Erythroblast (primary cell): ENCODE measurements at places on chromosomes 16 and 17.

DNA sequence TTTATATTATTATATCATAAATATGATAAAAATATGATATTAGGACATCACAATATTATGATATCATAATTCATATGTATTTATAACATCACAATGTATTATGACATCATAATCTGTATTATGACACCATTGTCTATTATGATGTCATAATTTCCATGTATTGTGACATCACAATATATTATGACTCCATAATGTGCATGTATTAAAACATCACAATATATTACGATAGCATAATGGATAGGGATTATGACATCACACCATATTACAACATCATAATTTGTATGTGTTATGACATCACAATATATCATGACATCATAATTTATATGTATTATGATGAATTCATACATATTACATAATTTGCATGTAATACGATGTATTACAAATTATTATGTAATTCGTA, 1755.9 kb downstream of the TP53TG3F start:
- no peak for DNase-seq

DNA sequence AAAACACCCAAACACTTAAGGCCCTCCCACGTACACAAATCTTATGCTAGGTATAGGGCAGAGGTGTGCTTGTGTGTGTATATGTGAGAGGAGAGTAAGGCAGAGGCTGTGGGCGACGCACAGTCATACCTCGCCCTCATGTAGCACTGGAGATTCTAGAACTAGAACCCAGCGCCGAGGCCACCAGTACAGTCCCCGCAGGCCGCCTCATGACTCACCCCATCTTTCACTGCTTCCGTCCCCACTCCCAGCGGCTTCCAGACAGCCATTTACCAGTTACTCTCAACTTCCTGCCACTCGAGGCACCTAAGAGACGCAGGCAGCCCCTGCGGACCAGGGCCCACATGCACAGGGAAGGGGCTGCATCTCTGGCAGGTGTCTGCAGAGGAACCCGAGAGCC, 23.2 kb upstream of the CYTH1 start:
- DNase-seq = no peak

DNA sequence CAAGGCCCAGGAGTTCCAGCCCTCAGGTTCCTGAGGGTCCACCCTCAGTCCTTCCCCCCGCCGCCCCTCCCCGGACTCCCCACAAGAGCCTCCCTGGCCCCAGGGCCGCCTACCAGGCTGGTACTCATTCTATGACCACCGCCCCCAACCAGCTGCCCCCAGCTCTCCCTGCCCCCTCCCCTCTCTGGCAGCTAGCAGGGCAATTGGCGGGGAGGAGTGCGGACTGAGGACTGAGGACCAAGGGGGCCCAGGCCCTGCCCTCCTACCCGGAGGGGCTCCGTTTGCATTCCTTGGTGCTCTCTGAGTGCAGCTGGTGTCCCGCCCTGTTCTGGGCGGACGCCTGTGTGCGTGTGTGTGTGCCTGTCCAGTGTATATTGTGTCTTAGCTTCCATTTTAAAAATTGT, 19.1 kb downstream of the UNC13D start:
- DNase-seq = no peak

- DNase-seq = no peak
These were observed 15.7 kb downstream of the ALDH3A2 start for GRCh38 chr17:19664136-19664820.

DNA sequence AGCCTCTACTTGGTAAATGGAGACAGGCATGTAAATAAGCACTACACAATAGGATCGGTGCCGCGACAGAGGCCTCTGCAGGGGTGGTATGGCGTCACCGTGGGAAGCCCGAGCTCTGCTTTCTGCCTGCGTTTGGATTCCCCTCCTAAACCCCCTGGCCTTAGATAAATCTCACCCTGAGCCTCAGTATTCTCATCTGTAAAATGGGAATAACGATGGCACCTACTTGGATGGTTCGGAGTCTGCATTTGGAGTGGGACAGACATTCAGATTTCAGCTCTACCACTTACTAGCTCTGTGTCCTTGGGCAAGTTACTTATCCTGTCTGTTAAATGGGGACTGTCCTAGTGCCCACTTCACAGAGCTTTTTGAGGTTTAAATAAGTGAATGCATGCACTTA, 42.8 kb upstream of the TNRC6A start:
- no peak for DNase-seq

DNA sequence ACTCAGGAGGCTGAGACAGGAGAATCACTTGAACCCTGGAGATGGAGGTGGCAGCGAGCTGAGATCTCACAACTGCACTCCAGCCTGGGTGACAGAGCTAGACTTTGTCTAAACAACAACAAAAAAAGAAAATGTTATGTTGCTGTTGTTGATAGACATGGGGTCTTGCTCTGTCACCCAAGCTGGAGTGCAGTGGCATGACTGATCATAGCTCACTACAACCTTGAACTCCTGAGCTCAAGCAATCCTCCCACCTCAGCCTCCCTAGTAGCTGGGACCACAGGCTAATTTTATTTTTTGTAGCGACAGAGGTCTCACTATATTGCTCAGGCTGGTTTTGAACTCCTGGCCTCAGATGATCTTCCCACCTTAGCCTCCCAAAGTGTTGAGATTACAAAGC, 20.0 kb downstream of the FBXO47 start:
- no peak for DNase-seq

GRCh38 chr16:49158029-49158642, 123.5 kb downstream of the CBLN1 start:
- DNase-seq = peak; percentile 29

- no peak for DNase-seq
These were observed 4.6 kb downstream of the PRSS8 start for GRCh38 chr16:31130899-31131298.

DNA sequence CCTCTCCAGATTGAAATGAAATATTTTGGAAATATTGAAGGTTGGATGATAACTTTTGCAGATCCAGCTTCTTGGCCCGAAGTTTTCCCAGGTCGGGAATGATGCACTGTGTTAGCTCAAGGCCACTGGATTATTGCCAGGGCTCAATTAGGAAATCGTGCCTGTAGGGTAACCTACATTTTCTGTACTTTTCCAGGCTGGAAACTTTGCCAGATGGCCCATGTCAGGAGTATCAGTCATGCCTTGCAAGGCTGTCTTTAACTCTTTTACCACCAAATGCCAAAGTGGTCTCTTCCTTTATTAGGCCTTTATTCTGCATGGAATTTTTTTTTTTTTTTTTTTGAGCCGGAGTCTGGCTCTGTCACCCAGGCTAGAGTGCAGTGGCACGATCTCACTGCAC, 8.9 kb upstream of the SEC14L1 start:
- DNase-seq = no peak

DNA sequence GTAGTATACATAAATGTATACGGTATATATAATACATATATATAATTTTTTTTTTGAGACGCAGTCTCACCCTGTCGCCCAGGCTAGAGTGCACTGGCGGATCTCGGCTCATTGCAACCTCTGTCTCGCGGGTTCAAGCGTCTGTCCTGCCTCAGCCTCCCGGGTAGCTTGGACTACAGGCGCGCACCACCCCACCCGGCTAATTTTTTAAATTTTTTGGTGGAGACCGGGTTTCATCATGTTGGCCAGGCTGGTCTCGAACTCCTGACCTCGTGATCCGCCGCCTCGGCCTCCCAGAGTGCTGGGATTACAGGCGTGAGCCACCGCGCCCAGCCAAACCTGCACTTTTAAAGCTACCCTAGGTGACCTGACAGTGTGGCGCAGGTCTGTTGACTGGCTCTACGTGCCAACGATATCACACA, 745 bp downstream of the PAM16 start:
- no peak for DNase-seq

GRCh38 chr16:19188406-19188805, 20.4 kb downstream of the SYT17 start:
- DNase-seq = no peak

GRCh38 chr16:66961065-66961744, at the start of gene CES3:
TSS of gene CES3 (plus strand) at chr16:66961266. CDS start at chr16:66961308, 42 bp downstream.
- peak; percentile 75 for DNase-seq

DNA sequence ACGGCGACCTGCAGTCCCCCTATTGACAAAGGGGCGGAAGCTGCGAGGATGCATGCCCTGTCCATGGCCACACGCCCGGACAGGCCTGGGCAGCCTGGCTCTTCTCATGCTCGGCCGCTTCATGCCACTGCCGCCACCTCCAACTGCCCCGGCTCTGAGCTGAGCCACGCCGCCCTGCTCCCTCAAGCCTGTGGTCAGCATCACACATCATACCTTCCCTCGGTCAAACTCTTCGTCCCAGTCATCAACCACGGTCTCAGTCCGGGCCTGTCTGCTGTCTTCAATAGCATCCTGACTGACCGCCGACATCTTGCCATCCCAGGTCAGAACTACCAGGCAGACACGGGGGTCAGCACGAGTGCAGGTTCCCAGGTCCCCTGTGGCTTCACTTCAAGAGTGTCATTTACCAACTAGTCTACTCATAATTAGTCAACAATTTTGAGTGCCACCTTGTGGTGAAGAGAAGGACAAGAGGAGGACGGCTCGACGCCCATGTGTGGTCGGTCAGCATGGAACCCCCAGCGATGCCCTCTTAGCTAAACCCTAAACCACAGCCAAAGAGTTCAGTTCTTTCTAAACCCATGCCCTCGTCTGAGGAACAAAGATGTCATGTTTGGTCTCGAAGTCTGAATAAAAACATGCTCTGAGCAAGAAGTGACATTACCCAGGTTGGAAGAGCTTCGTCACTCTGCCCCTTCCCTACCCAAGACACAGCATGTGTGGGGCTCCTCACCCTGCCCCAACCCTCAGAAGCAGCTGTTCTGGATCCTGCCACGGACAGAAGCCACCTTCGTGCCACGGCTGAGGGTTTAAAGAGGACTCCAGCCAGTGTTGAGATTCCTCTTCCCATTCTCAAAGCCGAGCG, 16.9 kb upstream of the CYTH1 start:
- peak; percentile 48 for DNase-seq

GRCh38 chr17:81551458-81552243, 502 bp downstream of the FAAP100 start:
- DNase-seq = peak; percentile 62

DNA sequence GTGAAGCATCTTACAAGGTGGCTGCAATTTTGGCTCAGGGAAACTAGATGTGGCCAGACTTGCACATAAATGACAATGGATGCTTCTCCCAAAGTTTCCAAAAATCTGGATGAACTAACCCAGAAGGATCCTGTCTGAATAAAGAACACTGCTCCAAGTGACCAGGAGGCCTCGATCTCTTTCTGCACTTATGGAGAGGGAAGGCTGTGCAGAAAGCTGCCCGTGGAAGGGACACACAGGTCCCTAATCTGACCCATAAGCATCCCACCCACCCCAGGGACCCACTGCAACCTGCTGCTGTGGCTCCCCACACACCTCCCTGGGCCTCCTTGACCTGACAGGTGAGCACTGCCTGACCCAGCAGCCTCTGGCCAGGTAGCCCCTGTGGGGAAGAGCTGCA, 74.6 kb upstream of the SEC14L1 start:
- DNase-seq = no peak

- no peak for DNase-seq
These were observed 47.8 kb upstream of the BCO1 start for GRCh38 chr16:81190667-81191066.

GRCh38 chr16:53744449-53744848, 40.5 kb downstream of the FTO start:
- DNase-seq = no peak

DNA sequence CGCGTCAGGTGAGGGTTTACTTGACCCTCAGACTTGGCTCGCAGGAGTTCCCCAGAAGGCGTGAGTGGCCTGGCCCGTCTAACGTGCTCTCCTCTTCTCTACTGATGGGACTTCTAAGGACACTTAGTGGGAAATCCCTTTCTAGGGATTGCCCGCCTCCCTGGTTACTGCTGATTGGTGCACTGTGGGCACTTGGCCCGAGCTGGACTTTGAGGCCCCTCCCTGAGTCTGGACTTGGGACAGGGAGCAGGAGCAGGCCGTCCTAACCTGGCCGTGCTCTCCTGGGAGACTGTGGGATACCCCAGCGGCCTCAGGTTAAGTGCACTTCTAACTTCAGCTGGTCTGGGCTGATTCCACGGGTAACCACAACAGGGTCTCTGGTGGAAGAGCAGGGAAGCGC, 14.7 kb downstream of the IFT140 start:
- DNase-seq = no peak

- peak; percentile 11 for DNase-seq
These were observed 8.3 kb upstream of the LPCAT2 start for GRCh38 chr16:55500530-55501011.

GRCh38 chr17:57631871-57632270, 113.2 kb downstream of the CCDC182 start:
- no peak for DNase-seq

GRCh38 chr17:53137869-53138268, 684.9 kb upstream of the KIF2B start:
- DNase-seq = no peak

DNA sequence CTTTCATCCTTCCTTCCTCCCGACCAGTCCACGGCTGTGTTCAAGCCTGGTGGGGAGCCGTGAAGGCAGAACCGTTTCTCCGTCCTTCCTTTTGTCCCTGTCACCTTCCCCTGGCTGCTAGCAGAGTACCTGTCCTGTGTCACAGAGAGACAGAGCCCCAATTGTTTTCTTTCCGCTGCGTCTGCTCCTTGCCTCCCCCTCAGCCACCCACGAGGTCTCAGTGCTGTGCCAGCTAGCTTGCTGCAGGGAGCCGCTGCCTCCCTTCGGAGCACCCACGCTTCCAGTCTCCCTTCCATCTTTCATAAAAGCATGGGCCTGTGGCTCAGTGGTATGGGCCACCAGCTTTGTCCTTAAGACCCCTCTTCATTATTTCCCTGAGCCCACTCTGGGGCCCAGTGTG, 62.2 kb downstream of the MPRIP start:
- no peak for DNase-seq

- DNase-seq = no peak
These were observed 8.5 kb downstream of the ITGA3 start for GRCh38 chr17:50064253-50065001.

DNA sequence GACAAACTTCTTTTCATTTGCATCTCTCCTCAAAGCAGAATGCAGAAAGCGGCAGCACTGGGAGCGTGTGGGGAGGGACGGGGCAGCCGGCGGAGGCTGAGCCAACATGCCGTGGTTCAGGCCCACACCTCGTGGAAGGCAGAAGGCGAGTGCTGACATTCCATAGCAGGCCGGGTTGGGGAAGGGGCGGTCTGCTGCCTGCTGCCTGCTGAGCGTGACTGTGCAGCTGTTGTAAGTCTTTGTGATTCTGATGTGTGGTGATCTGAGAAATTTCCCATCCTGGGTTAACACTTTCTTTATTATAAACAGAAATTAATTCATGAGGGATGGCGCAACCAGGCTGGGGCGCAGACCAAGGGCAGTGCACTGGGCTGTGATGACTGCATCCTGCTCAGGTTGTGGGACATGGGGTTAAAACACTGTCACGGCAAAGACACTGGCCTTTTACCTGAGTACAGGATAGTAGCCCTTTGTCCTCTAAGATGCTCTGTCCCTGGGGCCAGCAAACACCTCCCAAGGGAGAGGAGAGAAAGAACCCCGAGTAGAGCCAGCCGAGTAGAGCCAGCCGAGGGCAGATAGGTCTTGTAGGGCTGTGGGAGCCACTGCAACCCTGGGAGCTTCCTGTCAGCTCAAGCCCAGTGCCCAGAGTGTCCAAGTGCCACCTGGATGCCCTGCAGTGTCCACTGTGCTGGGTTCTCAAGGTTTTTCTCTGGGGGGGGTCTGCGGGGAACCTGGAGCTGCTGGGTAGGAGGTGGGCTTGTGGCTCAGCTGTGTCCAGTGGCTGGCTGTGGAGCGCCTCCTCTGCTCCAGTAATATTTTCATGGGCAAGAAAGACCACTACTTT, 8.8 kb upstream of the DNASE1 start:
- no peak for DNase-seq
